LNCaP clone FGC (cell line): ENCODE measurements at places on chromosomes 6 and 20.

GRCh38 chr6:41237128-41237527 is 9.0 kb downstream of the TREML4 start:
- DNase-seq: no peak

DNA sequence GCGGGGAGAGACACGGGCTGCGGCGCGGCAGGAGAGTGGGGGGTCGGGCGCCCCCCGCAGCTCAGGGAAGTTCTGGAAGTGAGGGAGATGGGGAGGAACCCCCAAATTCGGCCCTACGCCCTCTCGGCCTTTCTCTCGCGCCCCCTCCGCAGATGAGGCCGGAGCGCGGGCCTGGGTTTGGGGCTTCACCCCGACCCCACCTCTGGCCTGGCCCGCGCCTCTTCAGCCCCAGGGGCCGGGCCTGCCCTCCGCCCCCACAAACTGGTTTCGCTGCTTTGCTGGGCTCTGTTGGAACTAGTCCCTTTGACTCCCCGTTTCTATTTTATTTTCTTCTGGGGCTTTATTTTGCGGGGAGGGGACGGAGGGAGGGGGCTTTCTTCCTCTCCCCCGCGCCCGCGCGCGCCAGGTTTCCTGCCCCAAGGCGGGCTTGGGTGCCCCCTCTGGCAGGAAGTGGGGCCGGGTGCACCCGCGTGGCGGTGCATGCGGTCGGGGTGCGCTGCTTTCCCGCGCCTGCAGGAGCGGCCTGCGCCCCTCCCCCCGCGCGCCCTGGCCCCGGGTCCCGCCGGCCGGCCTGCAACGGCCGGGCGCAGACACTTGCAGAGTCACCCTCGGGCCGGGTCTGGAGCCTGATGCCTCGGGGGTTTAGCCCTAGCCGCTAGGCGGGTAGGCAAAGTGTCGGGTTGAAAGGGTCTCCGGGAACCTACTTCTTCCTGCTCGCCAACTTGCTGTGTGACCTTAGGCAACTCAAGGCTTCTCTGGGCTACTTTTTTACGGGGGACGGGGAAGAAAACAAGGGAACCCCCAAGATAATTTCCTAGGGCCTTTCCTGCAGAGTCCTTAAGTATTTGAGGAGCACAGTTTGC is 1.3 kb downstream of the HMGA1 start:
- no peak for DNase-seq

DNA sequence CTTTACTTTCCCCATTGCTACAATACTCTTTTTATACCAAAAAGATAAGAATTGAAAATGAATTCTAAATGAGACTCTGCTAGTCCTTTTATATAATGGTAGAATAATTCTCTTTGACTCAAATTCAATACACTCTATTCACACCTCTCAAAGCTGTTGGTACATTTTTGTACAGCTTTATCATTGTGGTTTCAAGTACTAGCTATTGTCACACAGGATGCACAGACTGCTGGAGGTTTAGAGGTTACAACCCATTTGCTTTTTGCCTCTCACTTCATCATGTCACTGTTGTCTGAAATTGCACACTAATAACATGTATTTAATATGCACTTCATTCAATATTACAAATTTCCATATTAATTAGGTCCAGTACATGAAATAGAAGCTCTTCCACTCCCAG is 442.2 kb upstream of the ARID1B start:
- DNase-seq: no peak

- DNase-seq: no peak
Observed at GRCh38 chr20:54123587-54124180, 50.1 kb downstream of the CYP24A1 start.

DNA sequence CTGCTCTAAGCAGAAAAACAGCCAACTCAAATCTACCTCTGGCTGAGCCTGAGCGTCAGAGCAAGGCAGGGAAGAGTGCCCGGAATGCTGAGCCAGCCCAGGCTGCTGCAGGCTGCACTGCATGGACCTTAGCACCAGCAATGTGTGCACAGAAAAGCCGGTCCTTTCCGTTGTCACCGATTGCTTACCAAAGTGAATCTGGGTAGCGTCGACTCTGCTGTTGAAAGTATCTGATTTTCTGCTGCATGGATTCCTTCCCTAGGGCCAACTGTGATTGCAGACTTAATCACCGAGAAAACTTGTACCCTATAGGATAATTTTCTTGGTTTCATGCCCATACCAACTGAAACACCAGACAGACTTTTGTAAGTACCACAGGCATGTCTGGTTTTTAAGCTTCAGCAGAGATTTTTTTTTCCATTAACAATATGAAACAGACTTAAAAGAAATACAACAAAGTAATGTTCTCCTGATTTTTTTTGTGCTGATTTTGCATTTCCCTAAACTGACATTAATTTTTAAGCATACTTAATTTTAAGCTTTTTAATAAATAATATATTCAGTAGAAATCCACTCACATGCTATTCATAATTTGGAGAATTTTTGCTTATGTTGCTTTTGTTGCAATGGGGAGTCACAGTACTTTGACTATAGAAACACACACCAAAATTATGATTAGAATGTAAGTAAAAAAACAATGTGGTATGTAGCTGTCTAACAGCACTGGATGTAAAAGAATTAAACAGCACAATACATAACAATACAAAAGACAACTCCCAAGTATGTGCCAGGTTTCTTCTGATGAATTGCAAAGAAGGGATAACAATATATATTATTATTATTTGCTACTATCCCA is 218.0 kb downstream of the THBS2 start:
- DNase-seq: no peak
